ENCODE measurements at places on chromosomes 11 and 22. TPM values are rescaled to one million over a fixed set of nuclear protein-coding genes. Genes with fewer than 3 reads are reported as not detected.

The FAT3 gene
- total RNA-seq: 0.54 TPM

GRCh38 chr11:34667810-34668582 is 47.1 kb downstream of the EHF start:
- no peak for DNase-seq

GRCh38 chr11:125694951-125695350 is 14.3 kb upstream of the ACRV1 start:
- DNase-seq: no peak

GRCh38 chr22:31044262-31044861 is 36.8 kb upstream of the SMTN start:
- DNase-seq: no peak

- no peak for DNase-seq
These were observed 89.8 kb downstream of the FBXO7 start for GRCh38 chr22:32564170-32565001.

DNA sequence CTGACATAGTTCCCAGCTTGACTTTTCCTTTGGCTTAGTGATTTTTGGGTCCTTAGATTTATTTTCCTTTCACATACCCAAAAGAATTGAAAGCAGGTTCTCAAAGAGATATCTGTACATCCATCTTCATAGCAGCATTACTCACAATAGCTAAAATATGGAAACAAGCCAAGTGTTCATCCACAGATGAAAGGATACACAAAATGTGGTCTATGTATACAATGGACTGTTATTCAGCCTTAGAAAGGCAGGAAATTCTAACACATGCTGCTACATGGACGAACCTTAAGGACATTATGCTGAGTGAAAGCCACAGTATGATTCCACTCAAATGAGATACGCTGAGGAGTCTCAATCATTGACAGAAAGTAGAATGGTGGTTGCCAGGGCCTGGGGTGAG is 171.8 kb downstream of the IGLL1 start:
- no peak for DNase-seq

The OR4A16 gene
- total RNA-seq: not detected

DNA sequence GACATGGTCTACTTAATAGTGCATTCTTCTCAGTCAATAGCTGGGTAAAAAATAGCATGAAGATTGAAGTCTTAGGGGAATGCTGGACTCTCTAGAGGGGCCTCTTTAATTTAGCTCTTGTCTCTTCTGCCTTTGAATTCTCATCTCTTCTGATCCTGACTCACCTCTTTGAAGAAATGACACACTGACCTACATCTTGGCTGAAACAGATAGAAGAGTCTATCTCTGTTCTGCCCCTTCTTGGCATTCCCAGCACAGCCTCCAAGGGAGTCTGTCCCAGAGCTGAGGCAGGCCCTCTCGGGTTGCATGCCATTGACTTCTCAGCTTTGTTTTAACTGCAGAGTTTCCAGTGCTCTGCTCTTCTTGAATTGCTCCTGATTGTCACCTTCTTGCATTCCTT is 55.7 kb downstream of the PTPRJ start:
- DNase-seq: peak; percentile 30

DNA sequence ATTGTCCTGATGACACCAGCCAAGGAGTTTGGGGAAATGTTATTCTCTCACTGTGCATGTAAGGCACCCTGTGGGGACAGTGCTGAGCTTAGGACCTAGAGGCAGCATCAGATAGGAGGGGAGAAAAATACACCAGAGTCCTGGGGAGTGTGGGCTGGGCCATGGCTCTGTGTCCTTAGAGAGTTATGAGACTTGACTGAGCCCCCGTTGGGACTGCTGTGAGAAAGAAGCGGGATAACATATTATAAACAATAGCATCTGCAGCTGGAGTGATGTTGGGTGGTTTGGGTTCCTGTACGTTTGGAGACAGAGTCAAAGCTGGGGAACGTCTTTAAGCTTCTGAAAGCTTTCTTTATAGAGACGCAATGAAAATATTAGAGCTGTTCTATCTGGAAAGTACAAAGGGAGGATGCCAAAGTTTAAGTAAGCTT is 90.9 kb upstream of the CRTAM start:
- no peak for DNase-seq

All from spleen (tissue), 13 donors.